ENCODE measurements at places on chromosomes 5 and 9.

- DNase-seq: no peak
Measured at GRCh38 chr5:176754376-176754973, 55.9 kb upstream of the UNC5A start.

- no peak for DNase-seq
Measured at GRCh38 chr9:135574943-135575342, 13.4 kb downstream of the PAEP start.

DNA sequence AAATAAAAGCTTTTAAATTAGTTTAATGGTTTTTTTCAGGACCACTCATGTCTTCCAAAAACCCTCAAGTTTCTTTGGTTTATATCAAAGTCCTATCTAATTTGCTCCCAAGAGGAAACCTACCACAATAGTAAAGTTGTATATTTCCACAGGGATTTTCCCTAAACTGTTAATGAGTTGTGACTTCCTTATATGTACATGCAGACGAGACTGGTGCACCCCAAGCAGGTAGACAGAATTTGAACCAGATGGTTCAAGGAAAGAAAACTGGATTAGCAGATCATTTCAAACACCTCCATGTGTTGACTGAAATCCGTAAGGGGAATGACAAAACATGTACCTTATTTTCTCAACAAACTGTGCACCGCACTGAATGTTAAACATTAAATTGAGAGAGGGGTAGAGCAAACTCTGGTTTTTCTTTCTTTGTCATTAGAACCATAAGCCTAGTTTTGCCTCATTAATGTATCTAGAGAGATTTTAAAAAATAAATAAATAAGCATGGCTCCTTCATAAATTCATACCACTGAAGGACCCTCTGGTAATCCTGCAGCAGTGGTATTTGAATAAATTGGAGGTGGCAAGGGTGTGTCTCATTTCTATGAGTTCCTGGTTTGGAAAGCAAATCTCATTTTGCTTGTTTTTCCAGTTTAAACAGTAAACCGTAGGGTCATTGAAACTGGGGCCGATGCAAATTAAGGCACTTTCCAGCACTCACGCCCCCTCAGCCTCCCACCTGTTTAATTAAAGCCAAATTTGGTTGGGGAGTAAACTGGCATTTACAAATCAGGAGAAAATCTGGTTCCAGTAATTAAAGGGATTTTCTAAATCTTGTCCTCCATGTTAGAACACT, 51.1 kb downstream of the ENC1 start:
- no peak for DNase-seq

DNA sequence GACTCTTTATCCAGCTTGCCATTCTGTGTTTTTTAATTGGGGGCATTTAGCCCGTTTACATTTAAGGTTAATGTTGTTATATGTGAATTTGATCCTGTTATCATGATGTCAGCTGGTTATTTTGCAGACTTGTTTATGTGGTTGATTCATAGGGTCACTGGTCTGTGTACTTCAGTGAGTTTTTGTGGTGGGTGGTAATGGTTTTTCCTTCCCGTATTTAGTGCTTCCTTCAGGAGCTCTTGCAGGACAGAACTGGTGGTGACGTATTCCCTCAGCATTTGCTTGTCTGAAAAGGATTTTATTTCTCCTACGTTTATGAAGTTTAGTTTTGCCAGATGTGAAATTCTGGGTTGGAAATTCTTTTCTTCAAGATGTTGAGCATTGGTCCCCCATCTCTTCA, 381.1 kb downstream of the MAN2A1 start:
- no peak for DNase-seq

DNA sequence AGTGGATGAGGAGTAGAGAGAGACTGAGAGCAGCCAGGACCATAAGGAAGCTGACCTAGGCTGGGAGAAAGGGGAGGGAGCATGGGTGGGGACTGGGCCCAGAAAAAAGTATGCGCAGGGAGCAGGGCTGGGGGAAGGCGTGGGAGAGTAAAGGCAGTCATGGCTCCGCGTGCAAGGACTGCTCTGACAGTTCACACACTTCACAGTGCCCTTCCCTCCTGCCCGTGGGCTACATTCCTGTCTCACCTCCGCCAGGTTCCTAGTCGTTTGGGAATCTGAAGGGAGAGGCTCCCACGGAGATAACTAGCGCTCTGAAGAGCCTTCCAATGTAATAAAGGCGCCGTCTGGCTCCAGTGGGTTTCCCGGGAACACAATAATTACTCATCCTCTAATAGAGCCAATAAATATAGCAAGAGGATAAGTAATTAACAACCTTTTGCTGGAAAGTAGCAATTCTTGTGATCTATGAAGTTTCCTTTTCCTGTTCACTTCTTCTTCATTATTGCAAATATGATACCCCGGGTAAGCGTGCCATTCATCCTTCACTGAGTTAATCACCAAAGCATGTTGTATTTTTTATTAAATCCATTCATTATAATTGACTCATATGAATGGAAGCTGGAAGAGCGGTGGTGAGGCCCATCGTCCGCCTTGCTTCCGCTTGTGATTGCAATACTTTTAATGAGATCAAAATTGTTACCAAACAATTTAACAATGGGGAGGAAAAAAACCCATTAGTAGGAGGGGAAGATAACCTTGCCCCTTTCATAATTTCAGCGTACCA, 39.3 kb downstream of the TTLL11 start:
- no peak for DNase-seq

GRCh38 chr9:112401175-112401815, 21.4 kb downstream of the HSDL2 start:
- no peak for DNase-seq

DNA sequence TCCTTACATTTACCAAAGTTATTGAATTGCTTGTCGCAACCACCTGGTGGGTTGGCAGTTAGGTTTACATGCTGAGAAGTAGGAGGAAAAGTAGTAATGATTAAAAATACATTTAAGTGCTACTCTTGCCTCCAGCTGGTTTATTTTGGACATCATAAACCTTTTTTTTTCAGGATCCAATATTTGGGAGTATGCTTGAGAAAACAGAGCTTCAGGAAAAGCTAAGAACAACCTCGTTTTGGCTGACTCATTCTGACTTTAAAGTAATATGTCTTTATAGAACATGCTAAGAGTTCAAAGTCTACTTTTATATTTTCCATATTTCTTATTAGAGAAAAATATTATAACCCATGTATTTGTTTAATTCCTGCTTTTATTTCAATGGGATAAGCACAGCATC, 41.7 kb upstream of the BNC2 start:
- DNase-seq: no peak

DNA sequence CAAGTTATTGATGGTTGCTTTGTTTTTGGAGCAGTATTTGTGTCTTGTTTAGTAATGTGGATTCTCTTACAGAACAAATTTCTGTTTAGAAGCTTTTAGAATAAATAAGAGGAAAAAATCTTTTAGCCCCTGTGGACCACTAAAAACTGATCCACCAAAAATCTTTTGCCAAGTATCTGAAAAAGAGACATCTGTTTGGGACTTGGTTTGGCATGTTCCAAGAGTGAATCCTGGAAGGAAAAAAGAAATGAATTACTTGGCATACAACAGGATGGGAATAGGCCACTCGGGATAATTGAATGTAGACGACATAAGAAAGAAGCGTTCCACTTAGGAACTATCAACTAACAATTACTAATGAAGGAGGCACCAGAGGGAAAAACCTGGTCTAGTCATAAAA, 1350.1 kb upstream of the C9orf72 start:
- DNase-seq: no peak

DNA sequence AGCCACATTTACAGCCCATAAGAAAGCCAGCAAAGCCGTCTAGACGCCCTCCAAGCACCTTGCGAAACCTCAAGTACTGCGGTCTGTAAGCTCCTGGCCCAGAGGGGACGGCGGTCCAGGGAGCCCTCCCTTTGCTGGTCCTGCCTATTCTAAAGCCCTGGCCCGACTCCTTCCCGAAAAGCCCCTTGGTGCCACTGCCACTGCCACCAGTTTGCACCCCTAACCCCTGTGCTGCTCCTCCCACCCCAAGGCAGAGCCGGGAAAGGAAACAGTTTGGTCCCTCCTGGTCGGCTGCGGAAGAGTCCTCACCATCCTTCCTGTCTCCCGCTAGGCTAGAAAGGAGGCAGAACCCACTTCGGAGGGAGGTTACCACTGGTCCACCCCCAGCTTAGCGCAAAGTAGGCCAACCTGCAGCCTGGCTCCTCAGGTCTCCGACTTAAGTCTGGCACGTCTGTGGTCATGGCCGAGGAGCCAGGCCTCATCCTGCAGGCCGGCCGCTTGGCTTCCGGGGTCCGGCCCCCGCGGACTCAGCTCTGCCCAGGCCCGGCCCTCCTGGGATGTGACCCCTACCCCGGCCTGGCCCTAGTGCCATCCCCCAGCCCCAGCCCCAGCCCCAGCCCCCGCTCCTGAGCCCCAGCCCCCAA, 916 bp downstream of the TOR1A start:
- no peak for DNase-seq

DNA sequence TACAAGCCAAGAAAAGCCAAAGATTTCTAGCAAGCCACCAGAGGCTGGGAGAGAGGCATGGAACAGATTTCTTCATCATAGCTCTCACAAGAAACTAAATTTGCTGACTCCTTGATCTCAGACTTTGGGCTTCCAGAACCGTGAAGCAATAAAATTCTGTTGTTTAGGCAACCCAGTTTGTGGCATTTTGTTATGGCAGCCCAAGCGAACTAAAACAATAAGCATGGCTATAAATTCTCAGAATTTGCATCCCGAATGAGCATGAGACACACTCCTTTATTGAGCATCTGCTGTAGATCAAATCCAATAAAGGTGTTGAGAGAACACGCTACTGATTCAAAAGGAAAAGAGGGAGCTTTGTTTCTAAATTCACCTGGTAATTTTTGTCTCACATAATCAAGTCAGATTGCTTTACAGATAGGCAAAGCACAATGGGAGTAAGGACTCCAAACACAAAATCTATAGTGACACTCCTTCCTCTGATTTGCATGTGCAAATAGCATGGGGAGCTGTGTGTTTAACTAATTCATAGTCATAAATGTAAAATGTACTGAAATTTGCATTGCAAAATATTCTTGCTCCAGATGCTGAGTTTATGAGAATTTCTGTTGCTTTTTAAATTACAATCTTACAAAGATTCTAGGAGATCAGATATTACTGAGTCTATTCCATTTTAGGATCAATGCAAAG, 308.7 kb downstream of the MED10 start:
- DNase-seq: no peak

GRCh38 chr9:20551236-20551635, 71.1 kb downstream of the MLLT3 start:
- DNase-seq: no peak

DNA sequence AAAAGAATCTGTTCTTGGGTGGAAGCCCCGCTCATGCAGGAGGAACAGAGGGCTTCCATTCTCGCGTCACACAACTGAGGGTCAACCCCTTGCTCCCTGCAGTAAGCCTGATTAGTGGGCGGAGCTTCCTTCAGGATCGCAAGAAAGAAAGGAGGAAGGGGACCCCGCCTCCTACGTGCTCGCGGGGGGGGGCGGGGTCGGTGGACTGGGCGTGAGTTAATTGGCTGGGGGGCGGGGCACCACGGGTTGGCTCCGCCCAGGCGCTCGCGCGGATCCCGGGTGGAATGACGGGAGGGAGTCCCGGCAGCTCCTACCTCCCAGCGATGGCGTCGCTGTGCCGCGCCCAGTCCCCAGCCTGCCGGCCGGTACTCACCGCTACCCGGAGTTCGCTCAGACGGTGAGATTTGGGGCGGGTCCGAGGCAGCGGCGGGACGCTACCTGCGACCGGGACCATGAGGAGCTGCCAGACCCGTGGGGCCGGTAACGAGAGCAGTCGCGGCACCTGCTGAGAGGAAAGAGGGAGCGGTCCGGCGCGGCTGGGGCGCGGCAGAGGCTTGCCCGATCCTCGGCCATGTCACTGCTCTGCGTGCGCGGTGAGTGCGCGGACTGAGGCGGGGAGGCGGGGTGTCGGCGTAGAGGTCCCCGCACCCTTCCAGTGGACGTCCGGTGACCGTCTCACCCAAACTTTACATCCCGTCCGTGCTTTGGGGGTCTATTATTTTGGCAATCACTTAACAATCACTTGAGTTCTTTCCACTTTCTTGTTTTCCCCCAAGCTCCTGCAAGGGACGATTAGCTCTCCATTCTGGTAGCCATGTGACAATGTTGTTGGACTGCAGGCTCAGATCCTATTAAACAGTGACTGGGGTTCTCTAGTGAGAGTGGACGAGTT, at the start of gene UNC13B:
UNC13B (plus strand) TSS at position 297 of the 892 bp plus-strand sequence; CDS start at position 572, 275 bp downstream.
- peak; percentile 94 for DNase-seq

GRCh38 chr9:113593682-113594281, 130.3 kb downstream of the RGS3 start:
- DNase-seq: peak; percentile 87

DNA sequence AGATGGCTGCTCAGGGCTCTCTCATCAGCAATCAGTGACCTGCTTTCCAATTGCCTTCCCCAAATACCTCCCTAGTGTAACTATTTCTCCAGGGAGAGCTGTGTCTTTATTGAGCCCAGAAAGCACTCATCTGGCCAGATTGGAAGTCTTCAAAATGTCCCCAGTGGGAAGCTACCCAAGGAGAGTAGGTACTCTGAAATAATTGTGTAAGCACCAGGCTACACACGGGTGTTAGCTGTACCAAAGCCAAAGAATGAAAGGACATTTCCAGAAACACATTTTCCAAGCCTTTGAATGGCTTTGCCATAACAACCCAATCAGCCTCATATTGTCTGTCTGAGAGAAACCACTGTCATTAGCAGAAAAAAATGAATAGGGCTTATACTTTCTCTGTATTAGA, 318.8 kb downstream of the FAM170A start:
- DNase-seq: no peak

DNA sequence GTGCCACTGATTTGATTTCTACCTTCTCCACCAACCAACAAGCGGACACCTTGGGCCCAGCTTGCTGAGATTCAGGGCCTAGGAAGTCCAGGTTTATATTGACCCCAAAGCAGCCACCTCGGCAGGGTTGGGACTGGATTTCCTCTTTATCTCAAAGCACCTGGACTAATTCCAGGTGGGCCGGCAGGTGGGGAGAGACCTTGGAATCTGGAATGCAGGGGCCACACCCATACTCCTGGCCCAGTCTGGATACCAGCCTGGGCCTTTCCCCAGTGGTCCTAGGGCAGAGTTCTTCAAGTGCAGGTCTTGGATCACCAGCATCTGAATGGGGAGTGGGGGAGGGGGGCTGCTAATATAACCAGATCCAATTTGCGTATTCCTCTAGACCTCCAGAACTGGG, 93.1 kb downstream of the PCDH1 start:
- no peak for DNase-seq

- no peak for DNase-seq
Measured at GRCh38 chr9:97518166-97518908, 16.9 kb downstream of the TMOD1 start.
